ENCODE measurements at places on chromosomes 3 and 15.

DNA sequence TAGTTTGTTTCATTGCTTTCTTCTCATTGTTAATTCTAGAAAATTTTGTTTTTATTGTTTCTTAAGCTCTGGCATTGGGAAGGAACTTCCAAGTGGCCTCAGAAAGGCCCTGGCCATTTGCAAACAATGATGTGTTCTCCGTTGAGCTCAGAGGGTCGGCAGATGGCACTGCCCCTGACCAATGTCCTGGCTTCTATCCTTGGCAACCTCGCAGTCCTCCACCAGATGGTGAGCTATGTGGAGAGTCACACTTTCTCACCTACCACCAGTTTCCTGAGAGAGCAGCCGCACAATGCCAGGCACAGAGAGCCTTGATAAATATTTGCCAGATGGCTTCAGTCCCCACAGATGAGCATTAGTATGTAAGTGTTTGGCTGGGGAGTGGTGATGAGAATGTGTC lies 343.7 kb downstream of the EPHB1 start:
- no peak for DNase-seq

DNA sequence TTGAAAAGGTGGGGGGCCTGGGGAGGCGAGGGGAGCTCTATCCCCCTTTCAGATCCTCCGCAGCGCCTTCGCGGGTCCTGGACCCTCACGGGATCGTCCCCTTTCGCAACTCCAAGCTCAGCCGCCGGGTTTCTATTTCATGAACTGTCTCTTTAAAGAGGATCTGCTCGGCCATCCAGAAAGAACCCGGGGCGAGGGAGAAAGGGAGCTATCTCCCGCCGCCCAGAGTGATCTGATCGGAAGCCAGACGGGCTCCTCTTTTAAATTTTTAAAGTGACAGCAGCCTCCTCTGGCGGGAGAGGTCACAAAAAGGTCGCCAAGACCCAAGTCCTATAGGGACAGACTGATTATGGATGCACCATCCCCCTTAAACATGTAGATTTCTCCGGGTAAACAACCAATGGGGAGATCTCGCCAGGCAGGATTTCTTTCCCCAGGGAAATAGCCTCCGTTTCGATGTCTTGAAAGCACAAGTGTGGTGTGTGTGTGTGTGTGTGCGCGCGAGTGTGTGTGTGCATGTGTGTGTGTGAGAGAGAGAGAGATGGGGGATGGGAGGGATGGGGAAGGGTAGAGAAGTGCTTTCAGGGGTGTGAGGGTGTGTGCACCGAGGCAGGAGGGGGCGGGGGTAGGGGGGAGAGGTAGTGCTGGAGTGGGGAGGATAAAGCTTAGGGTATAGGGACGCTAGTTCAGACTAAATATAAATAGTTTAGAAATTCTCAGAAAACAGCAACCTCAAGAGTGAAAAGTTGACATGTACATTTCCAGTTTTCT lies 516.1 kb downstream of the MECOM start:
- peak; percentile 85 for DNase-seq

- peak; percentile 75 for DNase-seq
These were observed 79.8 kb upstream of the NR2E3 start for GRCh38 chr15:71730277-71731144.

DNA sequence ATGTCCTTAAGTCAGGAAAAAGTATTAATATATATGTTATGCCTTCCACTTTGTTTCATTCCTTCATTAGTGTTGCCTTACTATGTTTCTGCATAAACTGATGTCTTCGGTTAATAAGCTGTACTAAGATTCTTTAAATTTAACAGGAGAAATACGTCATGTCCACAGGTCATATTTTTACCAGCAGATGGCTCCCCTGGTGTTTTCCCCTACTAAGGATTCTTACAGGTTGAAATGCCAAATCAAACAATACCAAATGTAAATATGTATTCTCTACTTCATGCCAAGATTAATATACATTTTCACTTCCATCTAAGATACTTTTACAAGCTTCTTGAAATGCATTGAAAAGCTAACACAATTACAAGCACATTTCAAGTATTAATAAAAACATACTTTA lies 1602.1 kb downstream of the SI start:
- no peak for DNase-seq

- DNase-seq = no peak
These were observed 13.3 kb downstream of the TLE3 start for GRCh38 chr15:70084461-70084860.

- no peak for DNase-seq
These were observed 31.6 kb downstream of the CDAN1 start for GRCh38 chr15:42705336-42705735.

DNA sequence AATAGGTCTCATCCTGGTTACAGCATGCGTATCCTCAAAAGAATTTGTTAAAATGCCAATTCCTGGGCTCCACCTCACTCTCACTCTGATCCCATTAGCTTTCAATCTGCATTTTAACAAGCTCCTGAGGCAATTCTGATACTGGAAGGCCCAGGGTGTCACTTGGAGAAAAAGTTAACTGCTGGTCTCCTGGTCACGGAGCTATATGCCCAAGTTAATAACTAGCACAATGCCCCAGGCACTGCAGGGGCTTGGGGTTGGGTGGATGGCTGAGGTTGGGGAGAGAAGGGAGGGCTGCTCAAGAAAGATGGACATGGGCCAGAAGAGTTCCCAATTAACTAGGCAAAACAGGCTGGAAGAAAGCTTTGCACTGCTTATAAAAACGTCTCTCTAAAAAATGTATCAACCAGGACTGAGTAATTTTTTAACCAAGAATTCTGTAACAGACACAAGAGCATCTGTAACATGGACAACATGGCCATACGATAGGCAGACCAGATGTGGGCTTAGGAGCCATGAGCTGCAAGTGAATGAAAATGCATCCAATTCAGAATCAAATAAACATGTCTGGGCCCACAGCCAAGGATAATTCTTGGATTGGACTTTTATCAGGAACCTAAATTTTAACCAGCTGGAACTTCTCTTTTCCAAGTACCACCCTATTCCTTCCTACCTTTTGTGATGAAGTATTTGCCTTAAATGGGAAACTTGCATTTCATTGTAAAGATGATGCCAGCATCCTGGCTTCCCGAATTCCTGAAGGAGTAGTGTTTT lies 4.2 kb downstream of the IL17RD start:
- DNase-seq = peak; percentile 75

- DNase-seq = peak; percentile 7
These were observed 75.6 kb downstream of the PDZRN3 start for GRCh38 chr3:73549051-73549600.

DNA sequence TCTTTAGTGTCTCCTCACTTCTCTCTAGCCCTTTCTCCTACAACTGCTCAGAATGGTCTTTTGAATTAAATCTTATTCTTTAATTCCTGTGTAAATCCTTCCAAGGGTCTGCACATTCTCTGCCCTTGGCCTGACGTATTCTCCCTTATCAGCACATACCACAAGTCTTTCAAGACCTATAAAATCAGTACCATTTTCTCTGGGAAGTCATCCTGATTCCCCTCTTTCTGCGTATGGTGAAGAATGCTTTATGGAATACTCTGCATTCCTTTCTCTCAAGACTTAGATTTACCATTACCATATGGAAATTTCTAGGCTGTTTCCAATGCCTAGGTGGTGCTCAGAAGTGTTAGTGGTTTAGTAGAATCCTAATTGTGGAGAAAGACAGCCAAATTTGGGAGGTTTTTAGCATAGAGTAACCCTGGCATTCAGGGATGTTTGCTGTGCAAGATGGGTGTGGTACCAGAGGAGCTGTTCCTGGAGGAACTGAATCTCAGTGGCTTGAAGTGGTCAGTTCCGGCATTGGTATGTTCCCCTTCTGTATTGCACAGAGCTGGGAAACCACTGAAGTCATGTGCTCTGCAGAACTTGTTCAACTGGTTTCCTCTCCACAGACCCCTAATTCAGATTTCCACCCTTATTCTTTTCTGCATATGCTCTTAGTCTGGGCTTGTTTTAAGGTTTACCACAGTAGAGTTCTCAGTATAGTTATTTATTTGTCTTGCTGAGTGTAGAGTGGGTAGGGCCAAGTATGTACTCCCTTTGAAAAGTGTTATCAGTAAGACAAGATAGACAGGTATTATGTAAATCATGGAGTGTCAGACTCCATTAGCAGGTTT lies 24.5 kb downstream of the IQGAP1 start:
- peak; percentile 72 for DNase-seq

DNA sequence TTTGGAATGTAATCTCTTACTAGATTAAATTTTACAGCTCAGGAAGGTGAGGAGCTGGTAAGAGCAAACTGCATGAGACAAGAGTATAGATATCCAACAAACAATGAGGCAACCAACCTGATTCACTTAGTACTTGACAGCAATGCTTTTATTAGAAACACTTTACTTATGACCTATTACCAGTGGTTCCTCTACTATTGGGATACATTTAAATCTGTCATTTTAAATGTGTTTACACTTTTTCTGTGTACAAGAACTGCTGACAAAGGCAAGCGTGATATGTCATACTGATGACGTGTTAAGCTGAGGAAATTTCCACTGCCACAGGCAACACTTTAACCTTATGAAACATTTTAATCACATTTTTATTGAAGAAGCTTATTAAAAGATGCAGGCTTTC lies 1043.3 kb downstream of the FHIT start:
- no peak for DNase-seq

Measured in RPMI7951 (cell line).